ENCODE measurements at places on chromosomes 3 and 15. TPM values are rescaled to one million over a fixed set of nuclear protein-coding genes. Genes with fewer than 3 reads are reported as not detected.

DNA sequence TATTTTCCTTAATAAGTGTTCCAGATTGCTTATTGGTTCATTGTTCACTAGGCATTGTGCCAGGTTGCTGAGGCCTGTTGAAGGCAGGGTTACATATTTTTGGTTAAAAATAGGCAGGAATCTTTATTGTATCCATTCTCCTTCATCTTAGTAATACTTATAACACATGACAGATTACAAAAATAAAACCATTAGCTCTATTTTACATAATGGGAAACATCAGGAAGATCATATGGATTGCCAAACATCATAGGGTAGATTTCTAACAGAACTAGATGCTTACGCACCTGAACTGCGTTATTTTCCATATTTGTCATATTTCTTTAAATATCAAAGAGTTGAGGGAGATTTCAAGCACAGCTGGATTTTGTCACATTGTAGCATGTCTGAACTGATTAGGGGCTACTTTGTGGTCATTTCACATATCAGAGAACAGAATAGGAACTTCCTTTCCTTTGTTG is 462.9 kb upstream of the SGO1 start:
- no peaks in the 10 kb centered on the region for H3K4me1 ChIP-seq
- H3K27ac ChIP-seq: no peak overlapping the region
- no peak for DNase-seq
- no peak overlapping the region for H3K4me3 ChIP-seq
- H3K27me3 ChIP-seq: no peaks in the 10 kb centered on the region
- H3K36me3 ChIP-seq: no peaks in the 10 kb centered on the region

- H3K27ac ChIP-seq: no peak overlapping the region
- H3K4me1 ChIP-seq: peaks cover 12% of the 10 kb centered on the region
- H3K4me3 ChIP-seq: no peak overlapping the region
- H3K36me3 ChIP-seq: no peaks in the 10 kb centered on the region
- DNase-seq: no peak
- peaks cover 7% of the 10 kb centered on the region for H3K27me3 ChIP-seq
Measured at GRCh38 chr3:12342151-12342550, 53.3 kb downstream of the PPARG start.

DNA sequence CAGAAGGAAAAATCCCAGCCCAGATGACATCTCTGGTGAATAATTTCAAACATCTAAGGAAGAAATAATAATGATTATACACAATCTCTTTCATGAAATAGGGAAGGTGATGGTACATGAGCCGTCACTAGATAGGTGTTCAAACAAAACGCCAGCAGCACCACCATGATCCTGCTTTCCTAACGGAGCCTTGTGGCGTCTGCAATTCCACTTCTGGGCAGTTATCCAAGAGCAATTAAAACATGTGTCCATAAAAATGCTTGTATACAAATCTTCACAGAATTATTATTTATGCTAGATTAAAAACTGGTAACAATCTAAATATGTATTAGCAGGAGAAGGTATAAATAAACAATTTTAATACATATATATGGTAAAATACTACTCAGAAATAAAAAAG is 33.7 kb downstream of the RTP4 start:
- H3K36me3 ChIP-seq: no peaks in the 10 kb centered on the region
- DNase-seq: no peak
- H3K4me3 ChIP-seq: no peak overlapping the region
- peaks cover 2% of the 10 kb centered on the region for H3K27me3 ChIP-seq
- H3K27ac ChIP-seq: no peak overlapping the region

GRCh38 chr3:179107617-179108016 is 36.0 kb upstream of the ZMAT3 start:
- H3K4me3 ChIP-seq: no peak overlapping the region
- no peak overlapping the region for H3K27ac ChIP-seq
- peaks cover 6% of the 10 kb centered on the region for H3K27me3 ChIP-seq
- H3K4me1 ChIP-seq: peaks cover 2% of the 10 kb centered on the region
- no peak for DNase-seq

DNA sequence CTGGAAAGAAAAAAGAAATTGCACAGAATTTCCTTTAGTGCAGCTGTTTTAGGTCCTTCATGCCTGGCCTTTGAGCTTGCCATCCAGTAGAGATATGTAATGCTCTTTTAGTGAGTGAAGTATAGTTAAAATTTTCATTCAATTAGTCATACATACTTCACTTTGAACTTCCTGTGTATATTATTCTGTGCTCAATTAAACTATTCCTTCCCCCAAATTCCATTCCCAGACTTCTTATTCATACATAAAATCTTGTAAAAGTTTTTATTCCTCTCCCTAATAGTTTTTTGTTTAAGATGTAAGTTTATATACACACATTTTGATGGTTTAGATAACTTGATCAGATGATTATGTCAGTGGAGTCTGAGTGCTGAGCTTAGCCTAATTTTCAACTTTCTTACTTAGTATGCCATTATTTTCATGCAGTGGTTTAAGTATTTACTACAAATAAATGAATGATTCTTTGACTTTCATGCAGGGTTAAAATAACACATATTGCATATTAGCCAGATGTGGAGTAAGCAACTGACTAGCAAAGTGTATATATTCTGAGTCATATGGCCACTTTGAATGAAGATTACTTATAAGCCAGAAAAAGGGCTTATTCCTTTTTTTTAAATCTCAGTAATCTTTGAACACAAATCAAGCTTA is 42.5 kb upstream of the ABHD10 start:
- no peak for DNase-seq
- H3K4me1 ChIP-seq: no peaks in the 10 kb centered on the region
- H3K36me3 ChIP-seq: peaks cover 9% of the 10 kb centered on the region

DNA sequence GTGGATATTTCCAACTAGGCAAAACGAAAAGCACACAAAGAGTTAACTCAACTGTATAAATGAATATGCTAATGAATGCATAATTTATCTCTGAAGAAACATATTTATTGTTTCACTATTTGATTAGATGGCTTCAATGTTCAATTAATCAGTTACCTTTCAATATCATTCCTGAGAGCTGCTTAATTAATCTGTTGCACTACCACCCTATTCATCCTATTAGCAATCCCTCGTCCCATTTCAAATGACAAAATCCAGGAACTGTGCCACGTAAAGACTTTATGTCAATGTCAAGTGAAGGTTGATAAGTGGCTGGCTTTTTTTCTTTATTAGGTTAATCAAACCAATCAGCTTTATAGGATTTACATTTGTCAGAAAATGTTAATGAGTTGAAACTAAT is 82.7 kb downstream of the ALCAM start:
- no peak for DNase-seq
- peaks cover 2% of the 10 kb centered on the region for H3K4me1 ChIP-seq
- no peak overlapping the region for H3K27ac ChIP-seq
- no peak overlapping the region for H3K4me3 ChIP-seq
- H3K27me3 ChIP-seq: no peaks in the 10 kb centered on the region

DNA sequence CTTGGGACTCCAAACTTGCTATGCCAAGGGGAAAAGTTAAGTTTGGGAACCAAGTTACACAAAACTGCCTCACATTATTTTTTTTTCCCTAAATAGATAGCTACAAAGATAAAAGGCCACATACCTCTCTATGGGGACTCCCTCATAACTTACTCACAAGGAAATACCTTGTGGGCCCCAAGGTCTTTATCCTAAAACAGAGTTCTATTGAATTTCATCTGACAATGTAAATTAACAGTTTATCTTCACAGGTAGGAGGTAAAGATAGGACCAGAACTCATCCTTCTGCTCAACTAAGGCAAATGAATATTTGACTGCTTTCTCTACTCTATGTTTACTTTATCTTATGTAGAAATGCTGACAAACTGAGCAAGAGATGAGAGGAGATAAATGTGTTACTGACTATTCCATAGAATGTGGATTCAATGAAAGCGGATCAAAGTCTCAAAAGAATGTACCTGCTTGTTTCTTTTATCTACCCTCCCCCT is 1278.0 kb downstream of the OTOL1 start:
- no peaks in the 10 kb centered on the region for H3K4me1 ChIP-seq
- no peaks in the 10 kb centered on the region for H3K36me3 ChIP-seq
- no peak overlapping the region for H3K27ac ChIP-seq
- no peak for DNase-seq
- no peak overlapping the region for H3K4me3 ChIP-seq

- no peaks in the 10 kb centered on the region for H3K36me3 ChIP-seq
- H3K4me1 ChIP-seq: peaks cover 14% of the 10 kb centered on the region
- H3K27me3 ChIP-seq: peaks cover 24% of the 10 kb centered on the region
- H3K27ac ChIP-seq: no peak overlapping the region
Measured at GRCh38 chr3:12392101-12392878, 92.0 kb upstream of the TSEN2 start.

DNA sequence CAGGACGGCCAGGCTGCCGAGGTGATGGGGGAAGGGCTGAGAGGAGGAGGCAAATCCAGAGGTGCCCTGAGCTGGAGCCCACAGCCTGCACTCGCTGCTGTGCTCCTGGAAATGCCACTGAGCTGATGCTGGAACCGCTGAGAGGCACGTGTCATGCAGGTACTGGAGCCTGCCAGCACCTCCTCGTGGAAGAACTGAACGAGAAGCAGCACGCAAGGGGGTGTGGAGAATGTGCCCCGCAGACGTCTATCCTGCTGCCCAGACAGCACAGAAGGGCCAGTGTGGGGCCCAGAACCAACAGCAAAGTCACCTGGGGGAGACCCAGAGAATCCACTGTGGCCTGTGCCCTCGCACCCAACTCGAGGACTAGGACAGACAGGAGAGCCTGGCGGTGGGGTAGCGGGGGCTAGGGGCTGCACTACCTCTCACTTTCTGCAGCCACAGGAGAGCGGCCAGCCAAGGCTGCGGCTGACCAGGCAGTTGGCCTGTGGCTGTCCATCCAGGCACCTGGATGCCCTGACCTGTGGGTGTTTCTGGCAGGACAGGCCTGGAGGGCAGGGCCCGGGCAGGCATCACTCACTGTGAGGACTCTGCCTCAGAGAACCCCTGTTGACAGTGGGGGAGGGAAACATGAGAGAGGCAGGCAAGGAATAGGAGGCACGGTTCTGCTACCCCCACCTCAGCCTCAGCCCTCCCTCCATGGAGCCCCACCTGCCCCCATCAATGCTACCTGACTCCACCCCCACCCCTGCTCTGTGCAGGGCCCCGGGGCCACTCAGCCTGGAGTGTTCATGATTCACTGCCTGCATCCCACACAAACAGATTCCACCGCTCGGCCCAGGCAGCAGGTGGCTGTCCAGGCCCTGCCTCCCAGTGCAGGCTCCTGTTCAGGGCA is 213.1 kb downstream of the TBC1D2B start:
- no peaks in the 10 kb centered on the region for H3K36me3 ChIP-seq
- no peak overlapping the region for H3K27ac ChIP-seq
- H3K4me1 ChIP-seq: no peaks in the 10 kb centered on the region

GRCh38 chr3:14454639-14455310 is 52.4 kb downstream of the SLC6A6 start:
- H3K4me3 ChIP-seq: no peak overlapping the region
- H3K36me3 ChIP-seq: peaks cover 17% of the 10 kb centered on the region
- H3K27me3 ChIP-seq: no peaks in the 10 kb centered on the region
- DNase-seq: no peak
- H3K4me1 ChIP-seq: peaks cover 17% of the 10 kb centered on the region

- H3K27me3 ChIP-seq: peaks cover 3% of the 10 kb centered on the region
- H3K36me3 ChIP-seq: no peaks in the 10 kb centered on the region
- H3K4me3 ChIP-seq: no peak overlapping the region
Measured at GRCh38 chr3:111412656-111413055, 129.3 kb upstream of the CD96 start.

DNA sequence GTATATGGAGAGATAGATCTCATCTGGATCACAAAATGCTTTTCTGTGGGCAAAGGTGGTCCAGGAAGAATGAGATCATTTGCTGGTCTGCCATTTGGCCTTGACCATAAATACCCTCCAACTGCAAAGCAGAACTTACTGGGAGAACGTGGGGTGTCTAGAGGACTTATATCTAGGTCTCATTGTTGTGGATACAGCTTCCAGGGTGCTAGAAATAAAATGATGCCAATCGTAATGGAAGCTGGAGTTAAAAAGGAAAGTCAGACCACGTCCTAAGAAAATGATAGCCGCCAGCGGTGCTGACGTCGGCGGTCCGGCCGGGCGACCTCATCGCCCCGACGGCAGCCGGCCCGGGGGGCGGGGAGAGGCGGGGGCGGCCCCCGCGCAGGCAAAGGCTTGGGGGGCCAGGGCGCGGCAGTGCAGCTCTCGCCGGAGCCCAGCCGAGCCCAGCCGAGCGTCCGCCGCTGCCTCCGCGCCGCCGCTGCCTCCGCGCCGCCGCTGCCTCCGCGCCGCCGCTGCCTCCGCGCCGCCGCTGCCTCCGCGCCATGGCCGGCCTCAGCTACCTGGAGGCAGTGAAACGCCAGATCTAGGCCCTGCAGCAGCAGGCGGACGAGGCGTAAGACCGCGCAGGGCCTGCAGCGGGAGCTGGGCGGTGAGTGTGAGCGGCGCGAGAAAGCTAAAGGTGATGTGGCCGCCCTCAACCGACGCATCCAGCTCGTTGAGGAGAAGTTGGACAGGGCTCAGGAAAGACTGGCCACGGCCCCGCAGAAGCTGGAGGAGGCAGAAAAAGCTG is 89.5 kb downstream of the EOMES start:
- peak overlapping the region; percentile 85 for H3K27ac ChIP-seq
- peak; percentile 56 for DNase-seq
- no peaks in the 10 kb centered on the region for H3K36me3 ChIP-seq
- peaks cover 44% of the 10 kb centered on the region for H3K4me1 ChIP-seq
- H3K27me3 ChIP-seq: no peaks in the 10 kb centered on the region

DNA sequence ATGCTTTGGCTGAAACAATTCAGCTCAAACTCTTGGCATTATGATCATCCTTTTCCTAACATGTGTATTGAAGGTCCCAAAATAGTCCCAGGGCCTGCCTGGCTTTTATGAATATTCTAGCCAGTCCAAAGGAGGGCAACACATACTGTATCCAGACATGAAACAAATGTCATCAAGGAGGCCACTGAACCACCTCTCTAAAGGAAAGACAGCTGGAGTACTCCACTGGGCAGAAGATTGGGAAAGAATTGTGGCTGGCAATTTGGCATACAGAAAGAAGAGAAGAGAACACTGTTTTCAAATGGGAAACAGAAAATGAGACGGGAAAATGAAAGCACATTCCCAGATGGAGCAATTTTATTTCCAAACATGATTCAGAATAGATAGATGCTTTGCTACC is 80.6 kb downstream of the NCEH1 start:
- H3K4me1 ChIP-seq: peaks cover 2% of the 10 kb centered on the region
- H3K36me3 ChIP-seq: peaks cover 2% of the 10 kb centered on the region
- no peak overlapping the region for H3K4me3 ChIP-seq
- no peaks in the 10 kb centered on the region for H3K27me3 ChIP-seq

DNA sequence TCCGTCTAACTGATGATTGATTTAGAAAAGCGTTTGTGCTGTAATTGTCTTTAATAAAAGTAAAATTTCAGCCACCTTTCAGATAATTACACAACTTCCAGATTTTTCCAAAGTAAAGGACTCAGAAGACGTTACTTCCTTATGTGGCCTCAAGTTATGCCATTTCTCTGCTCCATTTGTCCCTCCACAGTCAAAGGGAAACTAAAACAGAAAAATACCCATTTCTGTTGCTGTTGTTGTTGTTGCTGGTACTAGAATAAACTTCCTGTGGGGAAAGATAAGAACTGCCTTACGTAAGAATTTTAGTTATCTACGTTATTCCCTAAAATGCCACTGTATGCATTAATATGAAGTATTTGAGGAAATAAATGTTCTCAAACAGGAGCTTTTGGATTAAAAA is 153.9 kb downstream of the P3H2 start:
- no peaks in the 10 kb centered on the region for H3K36me3 ChIP-seq
- H3K4me1 ChIP-seq: no peaks in the 10 kb centered on the region
- H3K27me3 ChIP-seq: no peaks in the 10 kb centered on the region
- DNase-seq: no peak
- H3K4me3 ChIP-seq: no peak overlapping the region

SLCO2A1 gene
- total RNA-seq: not detected

SCAANT1 gene
- total RNA-seq: not detected

RTP3 gene
- total RNA-seq: not detected

TTC21A gene
- total RNA-seq: 1.8 TPM

ZBBX gene
- total RNA-seq: not detected

FAM81A gene
- total RNA-seq: not detected

HAPLN3 gene
- total RNA-seq: 44.7 TPM

ZNF717 gene
- 8.4 TPM for total RNA-seq

PIGZ gene
- total RNA-seq: 0.71 TPM

C3orf49 gene
- total RNA-seq: not detected

All from activated CD4-positive, alpha-beta memory T cell treated with anti-CD3 and anti-CD28 coated beads for 36 hours (primary cell).